GM13976 (cell line): ENCODE measurements at places on chromosomes 6 and 20.

GRCh38 chr20:63549019-63549418 is 1.5 kb upstream of the SRMS start:
- no peak for DNase-seq

GRCh38 chr6:54451516-54451915 is 143.3 kb downstream of the TINAG start:
- no peak for DNase-seq

DNA sequence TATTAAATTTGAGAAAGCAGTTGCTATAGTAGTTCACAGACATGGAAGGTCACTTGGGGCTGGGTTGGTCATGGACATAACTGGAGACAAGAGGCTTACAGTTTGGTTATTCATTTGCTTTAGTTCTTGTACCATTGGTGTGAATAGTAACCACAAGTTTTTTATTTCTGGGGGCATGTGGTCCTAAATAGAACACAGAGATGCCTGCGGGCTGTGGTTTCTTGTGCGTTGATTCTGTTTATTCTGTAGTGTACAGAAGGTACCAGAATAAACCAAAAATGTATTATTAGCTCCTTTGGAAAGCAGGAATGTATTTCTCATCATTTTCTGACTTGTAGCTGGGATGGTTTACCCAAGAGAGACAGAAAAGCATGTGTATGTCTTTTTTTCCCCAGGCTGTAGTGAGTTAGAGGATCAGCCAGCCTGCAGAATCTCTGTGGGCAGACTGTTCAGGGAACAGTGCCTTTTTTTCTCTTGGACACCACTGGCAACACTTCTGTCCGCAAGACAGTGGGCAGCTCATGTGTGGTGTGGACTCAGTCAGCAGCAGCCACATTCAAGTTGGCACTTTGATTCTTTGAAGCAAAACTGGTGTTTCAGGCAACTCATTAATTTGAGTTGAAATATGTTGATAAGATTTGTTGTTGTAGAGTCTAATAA is 122.1 kb downstream of the LRRC1 start:
- DNase-seq, result no peak

- DNase-seq, result no peak
These were observed 6.3 kb upstream of the SCAF8 start for GRCh38 chr6:154726887-154727286.

DNA sequence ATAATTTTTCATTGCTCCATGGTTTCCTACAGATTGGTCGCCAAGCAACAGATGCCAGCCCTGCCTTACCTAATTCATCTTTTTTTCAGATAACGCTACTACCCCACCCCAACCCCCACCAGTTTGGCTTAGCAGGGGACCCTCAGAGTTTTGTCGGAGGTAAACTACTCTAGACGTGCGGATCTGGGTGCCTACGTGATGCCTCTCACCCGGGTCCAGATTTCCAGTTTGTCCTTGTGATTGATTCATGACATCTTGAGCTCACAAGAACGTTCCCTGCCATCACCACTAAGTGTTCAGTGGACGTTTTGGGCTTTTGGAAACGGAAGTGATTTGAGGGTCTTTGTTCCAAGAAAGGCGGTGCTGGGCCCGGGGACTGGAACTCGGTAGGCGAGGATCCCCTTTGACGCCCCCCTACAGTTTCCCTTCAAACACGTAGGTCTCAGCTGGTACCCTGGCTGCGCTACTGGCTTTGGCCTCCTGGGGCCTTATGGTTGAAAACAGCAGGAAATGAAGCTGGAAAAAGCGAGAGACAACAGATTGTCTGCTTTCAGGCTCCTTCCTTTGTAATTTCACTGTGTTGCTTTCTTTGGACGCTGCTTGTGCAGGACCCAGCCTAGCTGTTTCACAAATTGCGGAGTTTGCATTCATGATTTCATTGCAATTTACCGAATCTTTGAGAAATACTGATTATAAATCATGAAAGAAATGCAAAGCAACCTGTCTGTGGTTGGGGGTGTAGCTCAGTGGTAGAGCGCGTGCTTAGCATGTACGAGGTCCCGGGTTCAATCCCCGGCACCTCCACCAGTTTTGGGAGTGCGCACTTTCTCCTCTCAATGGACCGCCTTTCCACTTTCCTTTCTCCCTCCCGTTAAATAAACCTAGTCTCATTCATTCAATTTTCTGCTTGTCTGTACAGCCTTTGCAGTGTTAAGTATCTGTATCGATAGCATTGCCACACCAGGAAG is 81.0 kb downstream of the GPX5 start:
- peak; percentile 52 for DNase-seq

DNA sequence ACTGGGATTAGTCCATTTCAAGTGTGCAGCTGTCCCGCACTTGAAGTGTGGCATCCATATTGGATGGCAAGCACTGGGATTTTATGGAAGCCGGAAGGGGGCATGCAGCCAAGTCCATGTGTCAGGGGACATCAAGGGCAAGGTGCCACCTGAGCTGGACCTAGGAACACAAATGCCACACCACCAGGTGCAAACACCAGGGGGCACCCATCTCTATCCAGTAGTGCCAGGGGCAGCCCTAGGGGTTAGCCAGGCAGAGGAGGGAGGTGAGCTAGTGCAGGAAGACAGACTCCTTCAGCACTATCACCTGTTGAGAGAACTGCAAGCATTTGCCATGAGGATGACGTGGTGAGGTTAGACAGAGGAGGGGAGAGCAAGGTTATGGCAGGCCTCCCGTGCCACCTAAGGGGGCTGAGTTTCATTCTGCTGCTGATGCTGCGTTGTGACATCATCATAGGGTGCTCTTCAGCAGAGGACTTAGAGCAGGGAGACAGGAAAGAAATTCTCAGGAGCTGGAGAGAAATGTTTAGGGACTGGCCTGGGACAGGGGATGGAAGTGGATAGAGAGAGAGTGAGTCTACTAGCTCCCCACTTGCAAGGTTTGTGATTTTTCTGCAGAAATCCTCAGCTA is 192.6 kb upstream of the SLC24A3 start:
- no peak for DNase-seq

DNA sequence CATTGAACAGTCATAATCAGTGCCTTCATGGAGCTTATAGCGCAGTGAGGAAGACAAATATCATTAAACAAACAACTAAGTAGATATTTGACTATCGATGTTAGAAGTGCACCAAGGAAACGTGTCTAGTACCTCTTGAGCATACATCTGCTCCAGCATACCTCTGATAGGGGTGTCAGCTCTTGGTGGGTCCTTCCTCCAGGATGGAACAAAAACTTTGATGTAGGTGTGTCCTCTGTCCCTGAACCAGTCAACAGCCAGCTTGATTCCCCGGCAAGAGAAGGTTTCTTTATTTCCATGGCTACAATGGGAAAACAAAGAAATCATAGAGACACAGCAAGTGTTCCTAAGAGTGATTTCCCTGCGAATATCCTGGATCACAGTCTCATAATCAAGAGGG is 23.1 kb downstream of the ZC3H12D start:
- no peak for DNase-seq

DNA sequence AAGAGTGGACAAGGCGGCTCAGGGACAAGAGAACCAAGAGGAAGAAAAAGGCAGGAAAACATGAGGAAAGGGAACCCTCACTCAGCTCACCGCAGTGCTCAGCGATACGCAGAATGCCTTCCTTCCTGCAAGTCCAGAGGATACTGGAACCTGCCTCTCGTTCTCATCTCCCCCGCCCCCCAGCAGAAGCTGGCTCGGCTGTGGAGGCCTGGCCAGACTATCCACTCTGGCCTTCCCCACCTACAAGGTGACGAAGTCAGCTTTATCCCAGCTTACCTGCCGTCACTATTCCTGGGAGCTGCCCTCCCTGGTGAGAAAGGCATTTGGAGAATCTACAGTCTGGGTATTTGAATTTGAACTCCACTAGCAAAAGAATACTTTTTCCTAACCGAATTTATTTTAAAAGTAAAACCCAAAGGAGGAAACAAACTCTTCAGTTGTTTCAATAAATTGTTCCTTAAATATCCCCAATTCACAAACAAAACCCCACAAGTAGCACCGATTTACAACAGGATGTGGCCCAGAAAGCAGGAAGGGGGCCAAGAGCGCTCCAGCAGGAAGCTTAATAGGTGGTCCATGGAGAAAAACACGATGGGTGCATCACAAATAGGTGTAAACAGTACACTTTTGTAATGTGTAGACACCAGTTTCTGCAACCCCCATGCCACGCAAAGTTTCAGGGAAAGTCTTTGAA is 2.1 kb upstream of the DIDO1 start:
- no peak for DNase-seq

GRCh38 chr6:120938876-120939472 is 395.3 kb downstream of the TBC1D32 start:
- DNase-seq, result peak; percentile 45

DNA sequence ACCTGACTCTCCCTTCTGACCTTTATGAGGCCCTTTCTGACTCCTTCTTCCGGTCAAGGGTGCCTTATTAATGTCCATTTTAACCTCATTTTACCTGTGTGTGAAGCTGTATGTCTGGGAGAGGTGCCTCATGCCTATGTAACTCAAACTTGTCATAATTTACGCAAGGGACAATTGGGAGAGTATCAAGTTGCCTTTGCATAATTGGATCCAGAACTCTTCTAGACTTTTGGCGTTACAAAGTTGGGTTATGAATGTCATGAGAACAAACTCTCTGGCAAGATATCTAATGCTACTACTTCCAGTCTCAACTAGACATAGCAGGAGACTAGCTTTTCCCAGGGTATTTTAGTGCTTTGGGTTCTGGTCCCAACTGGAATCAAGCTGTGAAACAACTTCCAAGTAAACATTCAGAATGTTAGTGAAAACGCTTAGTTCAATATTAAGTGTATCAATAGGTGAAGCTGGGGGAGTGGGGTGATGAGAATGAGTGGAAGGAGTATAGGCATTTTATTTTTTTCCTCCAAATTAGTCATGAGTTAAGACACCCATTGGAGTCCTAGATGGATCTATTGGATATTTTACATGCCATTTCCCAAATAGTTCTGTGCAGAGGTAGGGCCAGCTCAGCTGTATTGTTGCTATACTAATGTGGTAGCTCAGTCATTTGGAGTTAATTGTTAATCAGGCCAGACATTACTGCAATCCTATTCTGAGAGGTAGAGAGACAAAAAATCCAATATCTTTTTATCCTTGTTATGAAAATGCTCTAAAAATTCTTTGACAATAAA is 159.9 kb downstream of the TFAP2B start:
- no peak for DNase-seq

DNA sequence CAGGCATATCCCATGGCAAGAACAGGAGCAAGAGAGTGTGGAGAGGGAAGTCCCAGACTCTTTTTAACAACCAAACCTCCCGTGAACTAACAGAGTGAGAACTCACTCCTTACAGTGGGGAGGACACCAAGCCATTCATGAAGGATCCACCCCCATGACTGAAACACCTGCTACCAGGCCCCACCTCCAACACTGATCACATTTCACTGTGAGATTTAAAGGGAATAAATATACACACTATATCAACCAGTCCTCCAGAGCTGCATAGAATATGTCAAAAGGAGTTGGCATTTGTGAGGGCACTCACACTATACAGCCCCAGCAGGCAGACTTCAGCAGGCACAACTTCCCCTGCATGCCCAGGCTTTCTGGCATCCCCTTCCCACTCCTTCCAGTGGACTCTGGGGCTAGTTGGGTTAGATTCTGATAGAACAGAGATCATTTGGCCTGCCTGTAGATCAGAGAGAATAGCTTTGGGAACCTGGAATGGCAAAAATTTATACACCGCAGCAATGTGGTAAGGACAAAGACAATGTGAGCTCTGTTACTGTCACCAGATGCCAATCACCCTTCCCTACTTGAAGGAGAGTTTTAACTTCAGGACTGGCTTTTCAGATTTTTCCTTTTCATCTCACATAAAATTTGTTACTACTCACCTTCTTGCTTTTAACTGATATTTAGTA is 25.2 kb upstream of the TENT5A start:
- no peak for DNase-seq

DNA sequence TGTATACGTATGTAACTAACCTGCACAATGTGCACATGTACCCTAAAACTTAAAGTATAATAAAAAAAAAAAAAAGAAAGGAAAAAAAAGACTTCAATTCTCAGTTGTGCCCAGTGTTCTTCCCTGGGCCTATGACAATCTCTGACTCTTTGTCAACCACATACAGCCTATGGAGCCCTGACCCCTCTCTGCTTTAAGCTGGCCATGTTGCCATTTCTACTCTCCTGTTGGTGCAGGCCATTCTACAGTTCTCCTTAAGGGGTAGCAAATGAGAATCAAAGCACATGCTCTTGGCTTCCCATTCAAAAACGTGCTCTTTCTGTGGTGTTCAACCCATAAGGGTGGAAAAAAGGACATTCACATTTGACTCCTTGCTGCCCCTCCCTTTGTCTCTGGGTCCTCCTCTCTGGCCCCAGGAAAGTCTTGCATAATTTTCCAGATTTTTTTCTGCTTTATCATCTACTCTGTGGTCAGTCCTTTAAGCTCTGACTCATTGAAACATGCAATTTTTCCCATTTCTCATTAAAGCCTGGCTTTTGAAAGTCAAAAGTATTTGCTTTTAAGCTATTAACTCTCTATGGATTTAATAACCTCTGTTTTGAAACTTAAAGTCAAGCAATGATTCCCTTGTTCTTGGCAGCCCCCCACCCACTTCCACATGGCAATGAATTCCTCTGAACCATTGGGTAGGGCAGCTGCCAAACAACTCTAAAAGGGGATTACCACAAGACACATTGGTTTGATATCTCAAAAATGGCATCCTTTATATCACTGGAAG is 208.6 kb upstream of the MCHR2 start:
- DNase-seq, result no peak

DNA sequence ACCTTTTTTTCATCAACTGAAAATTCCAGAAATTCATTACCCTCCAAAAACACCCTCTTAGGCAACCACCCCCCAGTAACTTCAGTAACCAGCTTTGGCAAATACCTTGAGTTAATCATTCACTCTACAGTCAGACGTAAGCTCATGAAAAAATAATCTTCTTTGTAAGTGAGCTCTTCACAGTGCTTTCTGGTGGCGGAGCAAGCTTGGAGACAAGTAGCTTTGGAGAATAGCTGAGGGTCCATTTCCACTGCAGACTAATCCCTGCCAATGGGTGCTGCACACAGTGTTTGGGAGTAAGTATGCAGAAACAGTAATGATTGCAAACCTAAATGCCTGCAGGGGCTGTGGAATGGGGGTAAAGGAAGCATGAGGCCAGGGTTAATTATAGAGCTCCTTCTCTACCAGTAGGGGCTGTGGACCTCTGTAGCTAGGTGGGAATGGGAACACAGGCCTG is 56.8 kb upstream of the HINT3 start:
- DNase-seq, result no peak

GRCh38 chr6:128569732-128570679 is 49.6 kb upstream of the PTPRK start:
- DNase-seq, result no peak

GRCh38 chr6:157981132-157981394 is 600 bp upstream of the SYNJ2 start:
- peak; percentile 52 for DNase-seq

DNA sequence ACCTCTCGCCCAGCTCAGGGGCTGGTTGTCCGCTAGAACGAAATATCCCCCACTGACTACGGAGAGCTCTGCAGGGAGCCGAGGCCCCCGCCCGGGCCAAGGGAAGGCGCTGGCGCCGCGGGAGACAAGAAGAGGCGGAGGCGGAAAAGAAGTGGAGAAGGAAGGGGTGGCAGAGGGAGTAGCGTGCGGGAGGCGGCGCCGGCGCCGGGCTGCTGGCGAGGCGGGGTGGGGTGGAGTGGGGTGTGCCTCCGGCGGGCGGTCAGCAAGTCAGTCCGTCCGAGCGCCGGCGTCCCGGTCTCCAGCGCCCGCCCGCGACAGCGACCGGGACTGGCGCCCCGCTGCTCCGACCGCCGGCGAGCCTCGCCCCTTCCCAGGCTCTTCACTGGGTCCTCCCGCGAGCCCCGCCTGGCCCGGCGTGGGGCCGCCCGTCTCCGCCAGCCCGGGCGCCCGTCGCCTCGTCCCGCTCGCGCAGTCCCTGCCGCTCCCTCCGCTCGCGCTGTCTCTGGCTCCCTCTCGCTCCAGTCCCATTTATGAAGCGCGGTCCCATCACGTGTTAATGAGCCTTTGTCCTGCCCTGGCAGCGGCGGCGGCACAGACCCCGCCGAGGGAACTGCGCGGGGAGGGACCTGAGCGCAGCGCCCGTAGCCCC is at the start of gene CNR1:
CNR1 (minus strand) TSS at position 504 of the 649 bp plus-strand sequence. CDS start 21,073 bp downstream, outside the sequence.
- DNase-seq, result peak; percentile 74
